ENCODE measurements at places on chromosomes 1 and 21.

- no peak for DNase-seq
Measured at GRCh38 chr1:168958562-168959289, 147.8 kb upstream of the ATP1B1 start.

GRCh38 chr1:190049314-190049713 is 428.4 kb downstream of the BRINP3 start:
- no peak for DNase-seq

- no peak for DNase-seq
Measured at GRCh38 chr1:70666381-70667140, 255.5 kb downstream of the CTH start.

- DNase-seq: no peak
Measured at GRCh38 chr1:28983509-28984310, 69.3 kb downstream of the EPB41 start.

DNA sequence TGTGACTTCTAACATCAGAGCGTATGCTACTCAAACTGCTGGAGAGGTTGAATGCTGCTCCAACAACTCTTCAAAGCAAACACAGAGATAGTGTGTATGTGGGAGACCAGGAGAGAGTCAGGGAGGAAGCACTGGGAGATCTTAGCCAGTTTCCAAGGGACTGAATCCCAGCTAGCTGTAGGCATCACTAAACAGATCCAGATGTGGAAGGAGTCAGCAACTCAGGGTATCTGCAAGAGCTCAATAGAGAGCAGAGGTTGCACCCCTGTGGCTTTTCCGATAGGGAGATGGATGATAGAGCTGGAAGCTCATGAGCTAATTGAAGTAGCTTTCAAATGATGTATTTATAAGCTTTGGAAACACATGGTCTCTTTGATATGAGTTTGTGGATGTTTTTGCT is 168.9 kb upstream of the HOOK1 start:
- no peak for DNase-seq

DNA sequence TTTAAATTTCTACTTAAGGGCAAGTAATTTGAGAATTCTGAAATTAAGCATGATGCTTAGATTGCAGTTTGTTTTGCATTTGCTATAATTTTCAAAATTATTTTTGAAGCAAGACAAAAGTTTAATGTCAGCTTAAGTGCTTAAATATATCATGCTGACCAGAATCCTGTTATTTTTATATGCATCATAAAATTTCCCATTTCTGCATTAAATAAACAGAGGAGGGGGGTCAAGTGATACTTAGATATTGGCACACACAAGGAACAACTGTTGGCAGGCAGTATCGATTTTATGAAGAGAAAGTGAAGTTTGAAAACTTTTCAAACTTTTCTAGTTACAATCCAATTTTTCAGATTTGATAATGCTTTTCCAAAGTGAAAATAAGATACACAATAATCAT is 61.0 kb downstream of the MIER1 start:
- no peak for DNase-seq

DNA sequence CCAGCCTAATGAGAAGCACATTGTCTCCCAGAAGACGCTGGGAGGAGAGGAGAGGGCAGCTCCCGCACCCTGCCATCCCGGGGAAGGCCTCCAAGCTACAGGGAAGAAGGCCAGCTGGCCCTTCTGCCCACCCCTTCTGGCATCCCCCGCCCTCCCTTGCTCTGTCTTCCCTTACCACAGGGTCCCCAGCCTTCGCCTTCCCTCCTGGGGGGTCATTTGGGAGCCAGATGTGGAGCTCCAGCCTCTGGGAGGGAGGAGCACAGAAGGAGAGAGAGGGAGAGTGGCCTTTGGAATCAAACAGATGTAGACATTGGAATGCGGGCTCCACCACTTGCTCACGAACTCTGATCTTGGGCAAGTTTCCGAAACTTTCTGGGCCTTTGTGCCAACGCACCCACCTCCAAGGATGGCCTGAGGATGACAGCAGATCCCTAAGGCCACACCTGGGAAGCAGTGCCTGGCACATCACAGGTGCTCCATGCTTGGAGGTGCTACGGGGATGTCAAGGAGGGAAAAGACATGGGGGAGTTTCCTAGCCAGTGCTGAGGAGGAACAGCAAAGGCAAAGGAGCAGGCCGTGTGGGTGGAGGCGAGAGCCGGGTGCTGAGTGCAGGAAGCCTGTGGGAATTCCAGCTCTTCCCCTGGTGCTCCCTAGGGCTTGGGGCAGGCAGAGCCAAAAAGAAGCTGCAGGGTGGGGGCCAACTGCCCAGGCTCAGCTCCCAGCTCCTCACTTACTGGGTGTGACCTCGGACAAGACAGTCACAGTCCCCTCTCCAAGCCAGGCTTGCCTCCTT is 23.1 kb upstream of the RSPO1 start:
- DNase-seq: no peak

DNA sequence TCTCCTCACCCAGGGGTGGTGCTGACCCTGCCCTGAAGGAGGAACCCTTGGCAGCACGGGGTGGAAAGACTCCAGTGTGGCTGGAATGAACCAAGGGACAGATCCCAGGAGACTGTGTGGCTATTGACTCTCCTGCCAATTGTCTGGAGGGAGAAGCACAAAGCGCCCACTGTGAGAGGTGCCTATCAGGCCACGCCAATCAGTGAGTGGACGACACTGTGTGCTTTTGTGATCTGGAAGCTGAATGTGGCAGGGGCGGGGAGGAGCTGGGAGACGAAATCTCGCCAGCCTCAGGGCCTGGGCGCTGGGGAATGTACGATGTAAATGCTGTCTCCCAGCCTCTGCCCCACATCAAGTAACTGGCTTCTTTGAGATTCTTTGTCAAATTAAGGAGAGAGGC is 167.1 kb downstream of the ZBTB18 start:
- no peak for DNase-seq

- no peak for DNase-seq
Measured at GRCh38 chr1:48261881-48262400, 39.4 kb downstream of the SLC5A9 start.

- no peak for DNase-seq
Measured at GRCh38 chr1:41576206-41576605, 91.7 kb upstream of the EDN2 start.

DNA sequence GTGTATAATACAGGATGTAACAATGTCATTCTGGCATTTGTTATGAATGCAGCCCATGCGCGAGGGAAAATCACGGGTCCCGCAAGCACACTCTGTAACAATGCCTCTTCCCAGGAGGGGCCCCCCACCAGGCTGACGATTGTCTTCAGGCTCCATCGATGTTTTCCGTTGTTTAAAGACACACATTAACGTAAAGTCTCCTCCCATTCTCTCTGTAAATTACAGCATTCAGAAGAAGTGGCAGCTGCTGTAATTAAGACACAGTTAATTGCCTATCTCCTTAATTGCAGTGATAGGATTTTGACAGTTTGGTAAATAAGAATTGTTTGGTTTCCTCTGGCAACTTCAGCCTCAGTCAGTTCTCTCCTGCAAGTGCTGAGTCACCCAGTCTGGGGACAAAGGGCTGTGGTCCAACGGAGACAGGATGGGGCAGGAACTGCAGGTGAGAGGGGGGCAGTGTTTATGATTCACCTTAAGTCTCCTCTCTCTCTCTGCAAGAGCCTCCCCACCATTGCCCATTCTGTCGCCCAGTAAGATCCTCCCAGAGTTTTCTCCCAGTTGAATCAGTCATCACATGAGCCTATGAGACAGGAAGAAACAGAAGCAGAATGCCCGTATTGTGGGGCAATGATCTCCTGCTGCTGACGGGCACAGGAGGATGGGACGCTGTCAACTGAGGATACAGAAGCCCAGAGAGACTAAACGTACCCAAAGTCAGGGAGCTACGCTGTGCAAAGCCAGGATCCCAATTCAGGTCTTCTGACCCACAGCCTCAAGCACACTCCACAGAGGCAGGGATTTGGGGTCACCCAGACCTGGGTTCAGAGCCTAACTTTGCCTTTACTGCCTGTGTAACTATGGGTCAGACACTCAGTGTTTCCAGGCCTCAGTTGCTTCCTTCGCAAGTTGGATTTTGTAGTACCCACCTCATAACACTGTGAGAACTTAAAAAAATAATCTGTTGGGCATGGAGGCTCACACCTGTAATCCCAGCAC is 110.0 kb downstream of the ADSS2 start:
- no peak for DNase-seq

GRCh38 chr1:154391086-154391770 is 13.9 kb upstream of the IL6R start:
- DNase-seq: no peak

DNA sequence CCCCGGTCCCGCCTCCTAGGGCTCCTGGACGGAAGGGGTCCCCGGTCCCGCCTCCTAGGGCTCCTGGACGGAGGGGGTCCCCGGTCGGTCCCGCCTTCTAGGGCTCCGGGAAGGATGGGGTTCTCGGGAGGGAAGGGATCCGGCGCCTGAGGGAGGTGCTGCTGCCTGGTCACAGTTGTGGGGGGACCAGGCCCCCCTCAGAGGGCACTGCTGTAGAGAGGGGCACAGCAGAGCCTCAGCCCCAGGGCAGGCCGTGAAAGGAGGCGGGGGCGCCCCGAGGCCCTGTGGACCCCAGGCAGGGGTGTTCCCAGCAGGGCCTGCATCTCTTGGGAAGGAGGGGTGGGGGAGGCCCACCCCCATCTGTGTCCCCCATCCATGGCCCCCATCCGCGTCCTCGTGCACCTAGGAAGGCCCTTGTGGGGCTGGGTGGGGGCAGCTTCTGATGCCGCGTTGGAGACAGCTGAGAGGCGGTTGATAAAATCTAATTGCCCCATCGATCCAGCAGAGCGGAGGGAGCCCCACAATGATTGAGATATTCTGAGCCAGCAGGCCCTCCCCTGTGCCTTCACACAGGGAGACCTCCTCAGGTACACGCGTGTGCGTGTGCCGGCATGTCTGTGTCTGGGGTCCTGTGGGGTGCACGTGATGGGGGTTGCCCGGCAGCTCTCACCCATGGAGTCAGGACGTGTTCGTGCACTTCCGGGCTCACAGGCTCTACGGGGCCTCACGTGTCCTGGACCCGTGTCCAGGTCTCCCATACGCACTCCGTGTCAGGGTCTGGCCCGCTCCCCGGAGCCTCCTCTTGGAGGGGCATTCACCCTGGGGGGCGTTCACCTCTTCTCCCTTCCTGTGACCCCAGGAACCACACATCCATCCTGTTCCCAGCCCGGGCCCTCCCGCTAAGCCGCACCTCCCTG is 12.9 kb downstream of the SAMD11 start:
- DNase-seq: no peak

DNA sequence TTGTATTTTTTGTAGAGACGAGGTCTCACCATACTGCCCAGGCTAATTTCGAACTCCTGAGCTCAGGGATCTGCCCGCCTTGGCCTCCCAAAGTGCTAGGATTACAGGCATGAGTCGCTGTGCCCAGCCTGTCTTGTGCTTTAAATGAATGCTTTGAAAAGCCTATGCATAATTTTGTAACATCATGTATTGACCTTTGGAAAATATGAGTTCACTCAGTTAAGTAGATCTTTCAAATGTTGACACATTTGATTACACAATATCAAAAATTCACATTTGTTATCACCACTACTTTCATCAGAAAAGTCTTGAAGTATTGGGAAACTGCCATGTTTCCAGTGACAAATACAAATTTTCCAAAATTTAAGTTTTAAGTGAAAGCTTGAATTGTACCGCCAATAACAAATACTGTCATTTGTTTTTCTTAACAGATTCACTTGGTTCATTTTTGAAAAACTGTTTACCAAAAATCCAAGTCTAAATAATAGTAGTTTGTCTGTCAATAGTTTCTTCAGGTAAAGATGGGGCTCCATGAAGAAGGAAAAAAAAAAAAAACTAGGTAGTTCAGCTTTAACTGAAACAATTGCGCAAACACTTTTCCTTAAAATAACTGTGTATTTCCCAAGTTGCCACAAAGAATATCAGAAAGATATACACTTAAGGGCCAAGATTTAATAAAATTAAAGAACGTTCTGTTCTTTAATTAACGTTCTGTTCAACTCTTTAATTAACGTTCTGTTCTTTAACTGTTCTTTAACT is 233.2 kb upstream of the NR5A2 start:
- DNase-seq: no peak

DNA sequence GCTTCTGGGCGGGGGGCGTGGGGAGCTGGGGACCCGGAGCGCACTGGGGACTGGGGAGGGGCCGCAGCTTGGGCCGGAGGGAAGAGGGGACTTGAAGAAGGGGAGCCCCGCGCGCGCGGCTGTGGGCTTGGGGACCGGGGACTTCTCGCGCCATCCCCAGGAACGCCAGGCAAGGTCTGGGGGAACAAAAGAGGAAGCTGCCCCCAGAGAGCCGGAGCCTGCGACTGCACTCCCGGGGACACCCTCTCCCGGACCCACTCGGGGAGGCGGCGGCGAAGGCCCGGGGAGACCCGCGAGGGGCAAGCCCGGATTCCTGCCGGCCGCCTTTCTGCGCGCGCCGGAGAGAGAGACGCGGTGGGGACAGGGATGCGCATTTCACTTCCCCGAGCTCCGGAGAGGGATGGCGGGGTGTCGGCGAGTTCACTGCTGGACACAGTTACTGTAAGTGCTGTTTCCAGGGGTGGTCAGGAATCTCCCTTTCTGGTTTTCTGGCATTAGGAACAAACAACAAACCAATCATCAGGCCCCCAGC is 732 bp downstream of the ABCG1 start:
- no peak for DNase-seq

GRCh38 chr1:193479187-193479586 is 292.8 kb upstream of the B3GALT2 start:
- DNase-seq: no peak

DNA sequence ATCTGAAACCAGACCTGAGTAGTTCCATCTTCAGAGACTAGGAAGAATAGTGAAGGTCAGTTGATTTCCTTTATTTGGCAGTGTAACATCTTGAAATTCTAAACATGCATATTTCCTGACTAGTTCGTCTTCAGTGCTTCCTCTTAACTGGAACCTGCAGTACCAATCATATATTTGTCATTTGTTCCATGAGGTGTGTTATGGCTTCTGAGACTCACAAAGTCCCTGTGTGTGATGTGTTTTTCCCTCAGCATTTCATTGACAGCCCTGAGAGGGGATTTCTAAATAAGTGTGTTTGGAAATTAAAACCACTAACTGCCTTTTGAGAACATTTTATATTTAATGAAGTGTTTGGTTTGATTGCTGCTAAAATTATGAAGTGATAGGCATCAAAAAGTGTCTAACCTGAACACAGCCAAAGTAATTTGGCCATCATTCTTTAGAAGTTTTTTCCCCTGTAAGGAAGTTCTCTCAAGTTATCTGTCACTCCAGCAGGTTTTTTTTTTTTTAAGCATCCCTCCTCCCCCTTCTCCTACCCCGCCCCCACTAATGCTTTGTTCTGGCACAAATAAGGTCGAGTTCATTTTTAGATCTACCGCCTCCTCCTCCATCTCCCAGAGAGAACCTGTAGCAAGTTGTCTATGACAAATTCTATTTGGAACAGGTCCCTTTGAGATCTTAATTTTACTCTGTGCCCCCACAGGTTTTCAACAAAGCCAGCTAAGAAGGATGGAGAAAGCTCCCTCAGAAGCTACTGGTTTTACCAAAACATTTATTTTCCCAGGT is 61.4 kb downstream of the TMEM200B start:
- DNase-seq: no peak

DNA sequence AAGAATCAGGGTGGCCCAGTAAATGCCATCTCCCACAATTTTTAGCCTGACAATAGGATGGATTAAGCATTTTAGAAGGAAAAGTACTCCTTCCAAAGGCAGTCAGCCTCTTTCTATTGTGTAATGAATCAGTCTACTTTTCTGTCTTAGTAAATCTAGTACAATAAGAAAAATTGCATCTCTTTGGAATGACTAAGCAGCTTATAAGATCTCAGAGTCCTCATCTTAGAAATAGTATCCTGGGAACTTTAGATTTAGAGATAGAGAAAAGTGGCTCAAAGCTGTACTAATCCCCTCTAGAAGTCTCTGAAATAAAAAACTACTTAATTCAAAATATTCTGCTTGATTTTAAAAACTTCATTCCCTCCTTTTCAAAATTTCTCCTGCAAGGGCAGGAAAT is 81.4 kb downstream of the SLC44A5 start:
- DNase-seq: no peak

GRCh38 chr1:15788624-15789301 is 18.7 kb downstream of the UQCRHL start:
- DNase-seq: no peak
